ENCODE measurements at places on chromosomes 4 and X.

DNA sequence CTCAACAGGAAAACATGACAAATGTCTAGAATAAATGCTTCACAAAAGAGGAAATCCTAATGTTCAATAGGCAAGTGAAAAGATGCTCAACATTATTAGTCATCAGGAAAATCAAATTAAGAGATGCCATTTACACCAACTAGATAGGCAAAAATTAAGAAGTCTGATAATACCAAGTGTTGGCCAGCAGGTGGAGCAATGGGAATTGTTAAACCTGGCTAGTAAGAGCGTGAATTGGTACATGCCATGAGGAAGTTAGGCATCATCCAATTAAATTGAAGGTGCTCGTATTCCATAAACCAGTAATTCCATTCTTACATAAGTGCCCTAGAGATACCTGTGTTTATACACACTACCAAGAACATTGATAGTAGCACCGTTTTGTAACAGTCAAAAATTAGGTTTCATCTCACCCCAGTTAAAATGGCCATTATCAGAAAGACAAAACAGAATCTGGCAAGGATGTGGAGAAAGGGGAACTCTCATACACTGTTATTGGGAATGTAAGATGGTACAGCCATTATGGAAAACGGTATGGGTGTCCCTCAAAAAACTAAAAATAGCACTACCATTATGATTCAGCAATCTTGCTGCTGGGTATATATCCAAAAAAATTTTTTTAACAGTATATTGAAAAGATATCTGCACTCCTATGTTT is 14.0 kb upstream of the ZCCHC18 start:
- DNase-seq: peak; percentile 54

- no peak for DNase-seq
Measured at GRCh38 chr4:137310166-137310565, 222.1 kb downstream of the PCDH18 start.

DNA sequence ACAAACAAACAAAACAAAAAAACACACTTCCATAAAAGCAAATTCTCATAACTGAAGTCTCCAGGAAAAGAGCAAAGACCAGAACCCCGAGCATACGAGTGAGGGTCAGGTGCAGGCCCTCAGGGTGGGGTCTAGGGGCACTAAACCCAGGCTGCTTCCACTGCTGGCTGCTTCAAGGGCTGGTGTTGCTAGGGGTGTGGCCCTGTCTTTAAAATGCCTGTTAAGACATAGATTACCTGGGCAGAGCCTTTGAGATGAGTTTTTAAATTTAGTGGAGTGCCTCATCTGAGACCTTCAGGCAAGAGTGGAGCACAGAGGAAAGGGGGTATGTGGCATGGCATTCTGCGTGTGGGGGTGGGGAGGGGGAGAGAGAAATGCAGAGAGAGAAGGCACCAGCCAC is 87.0 kb downstream of the FHDC1 start:
- no peak for DNase-seq

GRCh38 chrX:45515262-45516215 is 314.9 kb upstream of the DIPK2B start:
- DNase-seq: no peak

- no peak for DNase-seq
Measured at GRCh38 chr4:76489686-76490161, 54.7 kb downstream of the SHROOM3 start.

- peak; percentile 67 for DNase-seq
Measured at GRCh38 chr4:87949961-87950360, 25.6 kb upstream of the SPP1 start.

DNA sequence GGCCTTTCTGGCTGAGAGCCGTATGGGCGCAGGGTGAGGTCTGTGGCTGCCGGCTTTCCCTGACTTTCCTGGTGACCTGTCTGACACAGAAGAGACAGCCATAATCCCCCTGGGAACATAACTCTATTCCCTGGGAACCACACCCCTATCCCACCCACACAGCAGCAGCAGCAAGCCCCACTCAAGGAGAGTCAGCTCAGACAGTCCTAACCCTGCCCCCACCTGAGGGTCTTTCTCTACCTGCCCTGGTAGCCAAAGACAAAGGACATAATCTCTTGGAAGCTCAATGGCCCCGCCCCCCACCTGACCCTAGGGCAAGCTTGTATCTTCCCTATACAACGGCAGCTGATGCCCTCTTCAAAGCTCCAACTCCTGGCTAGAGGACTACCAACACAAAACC is 74.6 kb downstream of the PABPC4L start:
- DNase-seq: no peak

DNA sequence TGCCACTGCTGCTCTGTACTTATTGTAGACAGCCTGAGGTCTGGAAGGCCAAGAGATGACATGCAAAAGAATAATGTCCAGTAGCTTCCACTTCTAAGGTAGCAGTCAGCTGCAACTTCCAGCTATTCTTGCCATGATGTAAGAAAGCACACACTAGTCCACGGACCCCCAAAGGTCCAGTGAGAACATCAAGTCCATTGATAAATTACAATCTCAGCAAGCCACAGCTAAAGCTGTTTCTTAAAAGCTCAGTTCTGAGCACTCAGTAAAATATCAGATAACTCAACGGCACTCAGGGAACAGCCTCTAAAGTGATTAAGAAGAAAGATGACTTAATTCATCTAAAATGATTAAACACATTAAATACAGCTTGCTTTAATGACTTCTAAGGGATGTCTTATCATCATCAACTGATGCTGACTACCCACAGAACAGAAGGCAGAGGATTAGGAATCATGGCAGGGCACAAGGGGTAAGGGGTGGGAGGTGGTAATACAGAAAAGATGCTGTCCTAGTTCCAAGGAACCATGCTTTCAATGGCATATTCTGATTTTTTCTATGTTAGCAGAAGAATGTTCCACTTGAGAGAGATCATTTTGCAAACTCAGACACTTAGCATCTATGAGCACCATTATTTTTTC is 99.1 kb upstream of the CBR4 start:
- DNase-seq: no peak

- DNase-seq: peak; percentile 40
Measured at GRCh38 chr4:158020734-158021346, 152.0 kb downstream of the GASK1B start.

DNA sequence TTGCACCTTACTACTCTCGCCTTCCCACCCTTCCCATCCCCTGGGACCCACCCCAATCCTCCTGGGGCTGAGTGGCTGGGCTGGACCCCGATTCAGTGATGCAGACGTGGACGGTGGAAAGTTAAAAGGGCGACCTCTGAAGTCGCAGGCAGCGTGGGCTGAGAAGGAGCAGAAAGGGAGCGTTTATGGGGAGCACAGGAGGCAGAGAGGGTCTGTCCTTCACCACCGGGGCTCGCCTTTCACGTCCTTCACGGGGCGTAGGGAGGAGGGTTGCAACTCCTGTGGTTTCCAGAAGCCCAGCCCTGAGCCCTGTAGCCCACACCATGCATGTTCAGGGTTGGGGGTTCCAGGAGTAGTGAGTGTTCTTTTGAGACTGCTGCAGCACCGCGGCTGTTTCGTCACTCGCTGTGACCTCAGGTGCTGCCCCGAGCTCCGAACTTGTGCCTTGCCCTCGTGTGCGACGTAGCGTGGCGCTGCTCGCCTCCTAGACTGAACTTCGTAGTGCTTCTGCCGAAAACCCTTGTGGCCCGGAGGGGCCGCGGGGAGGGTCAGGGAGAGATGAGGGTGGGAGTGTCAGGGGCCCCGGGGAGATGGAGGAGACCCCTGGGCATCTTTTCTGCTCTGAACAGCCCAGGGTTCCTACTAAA is 1.6 kb downstream of the NHS start:
- DNase-seq: no peak

GRCh38 chr4:4470208-4470607 is 71.6 kb downstream of the STX18 start:
- DNase-seq: no peak

DNA sequence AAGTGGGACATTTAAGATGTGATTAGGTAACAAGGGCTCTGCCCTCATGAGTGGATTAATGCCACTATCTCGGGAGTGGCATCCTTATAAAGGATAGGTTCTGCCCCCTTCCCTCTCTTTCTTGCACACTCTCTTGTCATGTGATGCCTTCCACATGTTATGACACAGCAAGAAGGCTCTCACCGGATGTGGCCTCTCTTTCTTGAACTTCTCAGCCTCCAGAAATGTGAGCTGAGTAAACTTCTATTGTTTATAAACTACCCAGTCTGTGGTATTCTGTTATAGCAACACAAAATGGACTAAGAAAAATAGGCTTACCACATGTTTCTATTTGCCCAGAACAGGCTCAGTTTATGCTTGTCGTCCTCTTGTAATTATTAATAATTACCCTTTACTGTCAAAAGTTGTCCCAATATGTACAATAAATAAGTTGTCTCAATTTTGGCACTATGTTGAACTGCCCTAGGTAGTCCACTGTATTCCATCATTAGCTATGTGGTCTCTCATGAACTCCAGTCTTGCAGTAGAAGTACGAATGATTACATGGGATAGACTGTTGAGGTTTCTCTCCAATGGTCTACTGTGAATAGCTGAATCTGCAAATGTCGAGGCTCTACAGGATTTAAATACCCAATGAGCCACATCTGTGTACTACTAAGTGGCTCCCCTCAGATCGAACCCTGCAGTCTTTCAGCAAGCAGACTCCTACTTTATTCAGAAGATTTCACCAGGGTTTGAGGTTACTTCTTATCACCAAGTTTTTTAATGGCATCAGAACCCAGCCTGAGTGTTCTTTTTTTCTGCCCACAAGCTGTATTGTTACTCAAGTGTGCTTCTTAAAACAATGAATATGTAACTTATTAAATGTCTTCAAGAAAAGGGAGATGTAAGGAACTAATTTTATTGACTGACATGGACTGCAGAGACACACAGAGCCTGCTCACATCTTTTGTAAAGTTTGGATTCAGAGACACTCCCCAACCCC is 102.0 kb upstream of the LEF1 start:
- DNase-seq: no peak

DNA sequence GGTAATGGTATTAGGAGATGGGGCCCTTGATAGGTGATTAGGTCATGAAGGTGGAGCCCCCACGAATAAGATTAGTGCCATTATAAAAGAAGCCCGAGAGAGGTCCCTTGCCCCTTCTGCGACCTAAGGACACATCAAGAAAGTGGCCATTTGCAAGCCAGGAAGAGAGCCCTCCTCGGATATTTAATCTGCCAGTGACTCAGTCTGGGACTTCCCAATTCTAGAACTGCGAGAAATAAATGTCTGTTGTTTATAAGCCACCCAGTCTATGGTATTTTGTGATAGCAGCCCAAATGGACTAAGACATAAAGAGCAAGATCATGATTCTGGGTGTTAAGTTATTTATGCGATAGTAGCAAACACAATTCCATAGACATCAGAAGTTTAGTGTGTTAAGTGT is 192.2 kb downstream of the LDB2 start:
- DNase-seq: no peak

- DNase-seq: no peak
Measured at GRCh38 chrX:148380650-148381561, 119.5 kb upstream of the AFF2 start.

GRCh38 chr4:121526509-121526908 is 145.7 kb upstream of the QRFPR start:
- DNase-seq: no peak

DNA sequence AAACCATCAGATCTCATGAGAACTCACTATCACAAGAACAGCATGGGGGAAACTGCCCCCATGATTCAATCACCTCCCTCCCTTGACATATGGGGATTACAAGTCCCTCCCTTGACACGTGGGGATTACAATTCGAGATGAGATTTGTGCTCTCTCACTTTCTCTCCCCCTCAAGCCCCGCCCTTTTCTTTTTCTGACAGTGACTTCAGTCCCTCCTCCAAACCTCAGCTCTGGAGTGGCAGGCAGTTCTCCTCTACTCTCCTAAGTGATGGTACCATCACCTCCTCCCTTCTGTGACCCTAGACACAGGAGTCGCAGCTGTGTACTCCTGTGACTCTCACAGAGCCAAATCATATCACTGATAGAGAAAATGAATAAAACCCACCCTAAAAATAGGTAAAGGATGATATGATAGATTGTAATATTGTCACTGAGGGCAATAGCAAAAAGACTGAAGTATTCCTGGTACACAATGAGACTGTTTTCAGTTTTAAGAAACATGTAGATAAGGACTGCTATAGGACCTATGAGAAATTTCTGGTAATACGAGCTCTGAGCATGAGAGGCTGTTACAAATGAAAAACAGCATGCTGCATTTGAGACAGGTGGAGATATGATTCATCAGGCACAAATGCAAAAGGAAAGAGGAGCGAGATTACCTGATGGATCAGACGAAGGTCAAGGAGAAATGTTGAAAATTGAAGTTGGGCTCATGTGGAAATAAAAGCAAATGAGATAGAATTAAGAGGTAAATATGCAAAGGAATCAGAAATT is 101.2 kb upstream of the CBLL2 start:
- no peak for DNase-seq

- DNase-seq: no peak
Measured at GRCh38 chr4:76957004-76957738, 7.6 kb downstream of the SEPTIN11 start.

DNA sequence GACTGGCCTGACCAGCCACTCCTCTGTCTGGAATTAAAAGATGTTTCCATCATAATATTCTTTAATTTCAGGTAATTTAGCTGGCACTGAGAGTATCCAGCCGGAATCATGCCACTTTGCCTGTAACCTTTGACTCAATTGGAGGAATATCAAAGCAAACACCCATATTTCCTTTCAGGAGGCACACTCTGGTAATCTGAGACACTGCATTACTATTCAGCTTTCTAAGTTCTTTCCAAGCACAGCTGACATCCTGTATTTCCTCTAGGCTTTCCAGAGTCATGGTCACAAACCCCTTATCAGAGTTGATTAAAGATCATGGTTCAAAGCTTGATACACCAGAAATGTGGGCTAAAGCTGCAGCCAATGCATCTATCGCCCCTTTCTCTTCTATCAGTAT is 29.3 kb downstream of the INTS12 start:
- DNase-seq: no peak

Measured in renal pelvis (tissue), 12 donors.